Fibroblast of gingiva (primary cell): ENCODE measurements at places on chromosomes 11 and 22.

- DNase-seq: no peak
Observed at GRCh38 chr11:36467916-36468315, 42.2 kb downstream of the TRAF6 start.

DNA sequence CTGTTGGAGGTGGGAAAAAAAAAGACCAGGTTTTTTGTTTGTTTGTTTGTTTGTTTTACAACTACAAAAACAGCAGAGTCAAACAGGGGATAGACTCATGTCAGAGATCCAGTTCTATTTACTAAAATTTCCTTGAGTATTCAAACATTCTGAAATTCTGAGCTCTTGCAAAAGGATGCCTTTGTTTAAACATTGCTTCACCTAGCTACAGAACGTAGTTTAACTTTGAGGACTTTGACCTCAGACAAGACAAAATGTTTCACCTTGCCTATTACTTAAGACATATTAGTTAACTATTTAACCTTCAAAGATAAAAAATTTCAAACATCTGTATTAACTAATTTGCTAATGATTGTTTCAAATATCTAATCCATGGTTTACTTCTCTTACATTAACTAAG, 36.1 kb upstream of the GLYATL2 start:
- no peak for DNase-seq

DNA sequence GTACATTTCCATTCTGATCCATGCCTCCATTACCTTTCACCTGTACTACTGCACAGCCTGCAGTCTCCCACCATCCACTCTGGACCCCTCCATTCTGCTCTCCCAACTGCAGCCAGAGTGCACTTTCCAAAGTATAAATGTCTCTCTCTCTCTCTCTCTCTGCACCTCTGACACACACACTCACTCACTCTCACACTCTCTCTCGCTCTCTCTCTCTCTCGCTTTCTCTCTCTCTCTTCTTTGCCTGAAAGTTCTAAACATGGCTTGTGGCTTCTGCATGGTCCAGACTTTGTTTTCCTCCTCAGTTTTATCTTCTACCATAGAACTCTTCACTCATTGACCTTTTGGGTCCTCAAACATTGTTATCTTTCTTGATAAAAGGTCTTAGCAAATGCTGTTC, 76.6 kb downstream of the WNT11 start:
- DNase-seq: no peak

GRCh38 chr11:30509364-30509763, 76.8 kb downstream of the MPPED2 start:
- DNase-seq: no peak

GRCh38 chr11:129722529-129722928, 93.1 kb upstream of the TMEM45B start:
- no peak for DNase-seq

GRCh38 chr11:123611698-123612097, 42.7 kb downstream of the SCN3B start:
- no peak for DNase-seq

GRCh38 chr22:27212617-27213177, 555.3 kb downstream of the MIAT start:
- DNase-seq: peak; percentile 96

- DNase-seq: peak; percentile 70
Observed at GRCh38 chr11:43736502-43737200, 56.1 kb downstream of the HSD17B12 start.

DNA sequence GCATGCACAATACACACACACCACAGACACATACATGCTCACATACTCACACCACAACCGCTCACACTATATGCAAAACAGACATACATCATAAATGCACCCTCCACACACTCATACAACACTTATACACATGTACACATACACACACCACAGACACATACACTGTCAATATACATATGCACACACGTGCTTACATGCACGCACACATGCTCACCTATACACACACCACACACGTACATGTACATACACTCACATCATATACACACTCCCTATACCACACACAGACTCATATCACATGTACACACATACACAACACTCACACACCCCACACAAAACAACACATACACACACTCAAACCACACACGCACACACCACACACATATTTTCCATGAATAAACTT, 885.3 kb downstream of the TBC1D22A start:
- no peak for DNase-seq

DNA sequence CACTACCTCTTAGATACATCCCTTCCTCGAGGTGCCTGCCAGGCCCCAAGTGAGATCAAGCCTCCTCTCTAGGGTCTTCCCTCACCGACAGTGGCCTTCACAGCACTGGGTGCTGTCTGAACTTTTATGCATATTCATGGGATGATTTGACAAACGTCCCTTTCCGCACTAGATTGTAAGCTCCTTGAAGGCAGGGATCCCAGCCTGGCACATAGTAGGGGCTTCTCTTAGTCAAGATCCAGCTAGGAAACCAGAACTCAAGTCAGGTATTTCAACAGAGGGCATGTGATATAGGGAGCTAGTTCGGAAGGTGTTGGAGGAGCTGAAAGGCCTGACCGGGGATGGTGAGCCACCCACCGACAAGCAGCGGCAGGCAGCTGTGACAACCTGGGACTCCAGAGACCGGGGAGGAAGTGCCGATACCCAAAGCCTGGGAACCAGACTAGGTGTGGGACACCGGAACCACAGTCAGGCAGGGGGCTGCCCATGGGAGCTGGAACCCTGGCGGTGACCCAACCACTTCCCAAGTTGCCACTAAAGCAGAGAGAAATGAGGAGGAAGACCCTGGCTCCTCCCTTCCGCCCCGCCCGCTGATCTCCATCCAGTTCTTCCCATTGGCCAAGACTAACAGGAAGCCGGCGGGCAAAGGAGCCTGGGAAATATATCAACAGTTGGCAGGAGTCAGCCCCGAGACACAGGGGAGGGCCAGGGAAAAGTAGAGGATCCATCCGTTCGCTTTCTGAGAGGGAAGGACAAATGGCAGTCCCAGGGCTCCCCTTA, 39.8 kb upstream of the CD82 start:
- no peak for DNase-seq

DNA sequence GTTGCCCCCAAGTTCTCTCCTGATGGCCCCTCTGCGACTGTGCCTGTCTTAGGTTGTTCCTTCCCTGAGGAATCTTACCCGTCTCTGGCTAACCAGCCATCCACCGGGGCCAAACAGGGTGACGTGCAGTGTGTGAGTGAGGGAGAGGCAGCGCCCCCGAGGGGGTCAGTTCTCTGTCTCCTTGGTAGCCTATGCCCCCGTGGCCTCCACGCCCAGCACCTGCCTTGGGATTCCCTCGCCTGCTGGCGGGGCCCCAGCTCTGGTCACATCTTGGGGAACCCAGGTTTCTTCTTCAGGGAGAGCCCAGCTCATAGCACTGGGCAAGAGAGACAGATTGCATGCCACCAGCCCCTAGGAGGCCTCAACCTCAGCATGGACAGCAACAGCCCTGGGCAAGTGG, 5.8 kb downstream of the NXF1 start:
- no peak for DNase-seq

- DNase-seq: no peak
Observed at GRCh38 chr11:107408762-107409211, 48.8 kb downstream of the CWF19L2 start.

GRCh38 chr22:35023692-35024363, 42.1 kb upstream of the ISX start:
- no peak for DNase-seq

GRCh38 chr11:134640971-134641968, 229.2 kb upstream of the B3GAT1 start:
- DNase-seq: no peak

GRCh38 chr22:36447632-36448031, 33.8 kb downstream of the TXN2 start:
- DNase-seq: no peak

- DNase-seq: no peak
Observed at GRCh38 chr11:131612533-131612932, 242.1 kb downstream of the NTM start.

GRCh38 chr22:45878051-45878781, 98.7 kb downstream of the WNT7B start:
- no peak for DNase-seq

DNA sequence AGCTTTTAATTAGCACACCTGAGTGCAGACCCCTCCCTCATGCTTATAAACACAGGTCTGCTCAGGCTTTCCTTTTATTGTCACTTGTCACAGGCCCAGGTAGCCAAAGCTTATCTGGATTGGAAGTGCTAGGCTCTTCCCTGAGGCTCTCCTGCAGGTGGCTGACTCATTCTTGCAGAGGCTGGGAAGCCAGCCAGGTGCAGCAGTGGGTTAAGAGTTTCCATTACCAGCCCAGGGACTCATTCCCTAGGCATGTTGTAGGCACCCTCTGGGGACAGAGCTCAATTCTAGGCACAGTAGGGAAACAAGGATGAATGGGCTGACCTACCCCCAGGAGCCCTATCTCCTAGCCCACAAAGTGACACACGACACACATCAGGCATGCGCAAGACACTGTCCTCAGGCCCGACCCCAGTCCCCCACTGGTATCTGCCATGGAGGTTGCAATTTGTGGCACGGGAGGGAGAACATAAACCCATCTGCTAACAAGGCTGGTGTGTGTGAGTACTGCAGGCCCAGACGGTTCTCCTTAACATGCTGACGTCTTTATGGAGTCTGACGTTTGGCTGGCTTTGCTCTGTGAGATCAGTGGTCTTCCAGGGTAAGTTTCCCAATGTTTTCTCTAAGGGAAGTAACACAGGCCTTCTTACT, 94.2 kb downstream of the ABTB2 start:
- DNase-seq: peak; percentile 71

DNA sequence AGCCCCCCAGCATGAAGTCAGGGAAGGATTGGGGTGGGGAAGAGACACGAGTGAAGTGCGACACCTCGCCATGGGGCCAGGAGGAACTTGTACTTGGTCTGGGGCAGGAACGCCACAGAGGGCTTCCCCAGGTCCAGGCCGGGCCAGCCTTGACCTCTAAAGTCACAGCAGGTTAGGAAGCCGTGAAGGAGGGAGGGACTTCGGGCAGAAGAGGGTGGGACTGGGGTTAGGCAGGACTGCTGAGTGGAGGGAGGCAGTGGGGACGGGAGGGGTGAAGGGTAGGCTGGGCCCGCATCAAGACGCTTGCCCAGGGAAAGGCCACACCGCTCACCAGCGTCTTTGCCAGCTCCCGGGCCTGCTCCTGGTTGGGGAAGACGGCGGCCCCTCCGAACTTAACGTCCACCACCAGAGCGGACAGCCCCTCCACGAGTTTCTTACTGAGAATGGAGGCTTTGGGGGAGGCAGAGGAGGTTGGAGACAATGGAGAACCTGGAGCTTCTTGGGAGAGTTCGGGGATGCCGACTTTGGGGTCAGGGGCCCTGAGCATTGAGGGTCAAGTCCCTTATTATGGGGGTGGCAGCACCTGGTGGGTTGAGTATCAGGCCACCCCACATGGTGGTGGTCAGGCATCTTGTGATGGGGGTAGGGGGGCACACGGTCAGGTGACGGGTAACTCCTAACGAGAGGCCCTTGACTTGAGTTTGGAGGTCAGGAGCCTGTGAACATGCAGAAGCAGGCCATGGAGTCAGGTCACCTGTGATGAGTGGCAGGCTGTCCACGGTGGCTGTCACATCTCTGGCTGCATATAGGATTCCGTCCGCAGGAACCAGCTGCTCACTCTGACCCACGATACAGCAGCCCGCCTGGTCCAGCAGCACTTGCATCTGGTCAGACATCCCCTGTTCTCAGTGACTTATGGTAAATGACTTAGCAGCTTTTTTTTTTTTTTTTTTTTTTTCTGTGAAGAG, 1.7 kb upstream of the SCO2 start:
- DNase-seq: peak; percentile 66

DNA sequence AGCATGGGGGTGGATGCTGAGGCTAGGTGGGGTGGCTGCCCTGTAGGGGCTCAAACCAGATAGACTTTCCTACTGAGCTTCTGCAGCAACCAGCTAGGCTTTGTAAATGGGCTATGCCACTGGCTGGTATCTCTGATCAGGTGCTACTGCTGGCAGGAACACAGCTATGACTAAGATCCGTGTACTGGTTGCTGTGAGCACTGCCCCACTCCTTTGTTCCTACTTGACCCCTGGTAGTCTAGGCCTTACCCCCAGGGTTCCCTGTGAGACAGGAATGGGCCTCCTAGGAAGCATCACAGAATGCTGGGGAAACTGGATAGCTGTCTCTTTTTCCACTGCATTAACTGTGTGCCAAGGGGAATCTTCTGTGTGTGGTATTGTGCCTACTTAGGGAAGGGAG, 58.4 kb upstream of the GAB2 start:
- no peak for DNase-seq

- no peak for DNase-seq
Observed at GRCh38 chr11:71309181-71309580, 56.8 kb upstream of the SHANK2 start.

- DNase-seq: no peak
Observed at GRCh38 chr11:97890466-97890865, 1130.3 kb upstream of the CNTN5 start.

DNA sequence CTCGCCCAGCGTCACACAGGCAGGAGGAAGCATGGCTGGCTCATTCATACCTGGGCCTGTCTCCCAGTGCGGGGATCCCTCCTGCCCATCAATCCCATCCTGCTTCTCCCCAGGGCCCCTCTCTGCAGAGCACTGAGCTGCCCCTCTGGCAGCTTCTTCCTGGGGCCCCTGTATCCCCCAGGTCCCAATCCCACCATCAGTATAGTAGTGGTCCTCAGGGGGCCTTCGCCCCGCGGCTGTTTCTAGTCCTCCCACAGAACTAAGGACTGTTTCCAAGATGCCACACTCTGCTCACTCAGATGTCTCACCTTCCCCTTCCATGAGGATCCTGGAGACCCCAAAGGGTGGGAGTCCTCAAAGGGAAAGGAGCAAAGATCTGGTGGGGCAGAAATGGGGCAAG, 97.6 kb downstream of the PDE2A start:
- no peak for DNase-seq

- DNase-seq: peak; percentile 19
Observed at GRCh38 chr11:72585762-72586311, 88.4 kb downstream of the PDE2A start.

DNA sequence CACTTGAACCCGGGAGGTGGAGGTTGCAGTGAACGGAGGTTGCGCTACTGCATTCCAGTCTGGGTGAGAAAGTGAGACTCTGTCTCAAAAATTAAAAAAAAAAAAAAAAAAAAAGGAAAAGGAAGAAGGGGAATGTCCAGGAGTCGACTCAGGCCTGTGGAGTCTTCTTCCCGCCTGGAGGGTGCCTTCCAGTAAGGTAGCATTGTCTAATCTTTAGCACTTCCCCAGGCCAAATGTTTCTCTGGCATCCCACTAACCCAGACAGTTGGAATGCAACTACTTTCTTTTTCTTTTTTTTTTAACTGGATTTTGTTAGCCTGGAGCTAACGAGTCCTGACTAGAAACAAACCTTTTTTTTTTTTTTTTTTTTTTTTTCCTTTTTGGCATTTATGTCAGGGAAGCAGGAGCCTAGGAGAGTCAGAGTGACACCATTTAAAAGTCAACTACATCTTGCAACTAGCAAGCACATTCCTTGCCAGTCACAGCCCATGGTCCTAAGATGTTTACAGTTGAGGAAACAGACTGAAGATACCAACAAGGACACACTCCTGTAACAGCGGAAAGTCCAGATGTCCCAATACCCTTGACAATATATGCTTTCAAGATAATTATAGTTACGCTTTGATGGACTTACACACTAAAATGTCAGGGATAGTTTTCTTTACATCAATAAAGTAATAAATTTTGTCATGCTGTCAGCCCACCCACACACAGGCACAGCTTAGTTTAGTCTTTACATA, 10.6 kb downstream of the PLET1 start:
- DNase-seq: peak; percentile 20

GRCh38 chr11:81874635-81875034, 859.0 kb downstream of the FAM181B start:
- no peak for DNase-seq

- DNase-seq: no peak
Observed at GRCh38 chr11:2519517-2519861, 74.7 kb downstream of the KCNQ1 start.

GRCh38 chr11:46633291-46634217, 16.2 kb downstream of the ATG13 start:
- DNase-seq: no peak
